Fibroblast of skin of back (primary cell): ENCODE measurements at places on chromosomes 3 and 15.

DNA sequence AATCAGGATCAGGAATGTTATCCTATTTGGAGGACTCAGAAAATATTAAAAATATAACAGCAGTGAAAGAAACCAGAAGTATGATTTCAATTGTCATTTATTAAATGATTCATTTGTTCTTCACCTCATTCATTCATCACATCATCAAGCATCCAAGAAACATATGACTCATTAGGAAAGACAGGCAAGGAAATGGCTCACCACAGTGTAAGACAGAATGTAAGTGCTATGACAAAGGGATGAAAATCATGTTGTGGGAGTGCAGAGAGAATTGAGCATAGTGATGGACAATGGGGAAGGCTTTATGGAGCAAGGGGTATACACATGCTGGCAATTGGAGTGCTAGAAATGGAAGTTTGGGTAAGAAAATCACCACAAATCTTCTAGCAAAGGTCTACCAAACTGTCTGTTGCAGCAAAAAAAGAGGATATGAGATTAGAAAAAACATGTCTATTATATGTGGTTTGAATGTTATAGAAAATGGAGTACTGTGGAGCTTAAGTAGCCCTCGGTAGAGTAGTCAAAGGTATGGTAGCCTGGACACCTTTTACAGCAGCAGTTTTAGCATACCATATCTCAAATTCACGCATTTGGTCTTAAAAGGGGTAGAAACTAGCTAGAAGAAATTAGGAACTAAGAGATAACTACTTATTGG, 111.1 kb upstream of the GPR149 start:
- DNase-seq, result peak; percentile 33

GRCh38 chr3:71857956-71858355, 73.0 kb upstream of the PROK2 start:
- DNase-seq, result no peak

- no peak for DNase-seq
Observed at GRCh38 chr3:5232570-5232969, 45.1 kb downstream of the EDEM1 start.

DNA sequence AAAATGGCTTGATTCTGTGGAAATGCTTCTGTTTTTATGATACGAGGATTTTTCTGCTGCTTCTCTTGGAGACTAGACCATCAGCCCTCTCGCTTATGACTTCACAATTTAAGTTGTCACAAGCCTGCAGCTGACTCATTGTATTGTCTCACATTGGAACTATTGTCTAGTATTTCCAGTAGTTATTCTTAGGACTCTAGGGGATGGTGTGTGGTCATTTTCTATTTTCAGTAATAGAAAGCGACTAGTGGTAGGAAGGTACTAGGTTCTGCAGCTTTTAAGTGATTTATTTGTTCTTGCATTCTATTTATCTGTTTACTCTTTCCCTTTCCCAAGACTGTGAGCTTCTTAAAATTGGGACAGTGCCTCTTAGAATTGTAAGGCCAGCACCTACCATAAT, 66.3 kb upstream of the CRTC3 start:
- peak; percentile 93 for DNase-seq

DNA sequence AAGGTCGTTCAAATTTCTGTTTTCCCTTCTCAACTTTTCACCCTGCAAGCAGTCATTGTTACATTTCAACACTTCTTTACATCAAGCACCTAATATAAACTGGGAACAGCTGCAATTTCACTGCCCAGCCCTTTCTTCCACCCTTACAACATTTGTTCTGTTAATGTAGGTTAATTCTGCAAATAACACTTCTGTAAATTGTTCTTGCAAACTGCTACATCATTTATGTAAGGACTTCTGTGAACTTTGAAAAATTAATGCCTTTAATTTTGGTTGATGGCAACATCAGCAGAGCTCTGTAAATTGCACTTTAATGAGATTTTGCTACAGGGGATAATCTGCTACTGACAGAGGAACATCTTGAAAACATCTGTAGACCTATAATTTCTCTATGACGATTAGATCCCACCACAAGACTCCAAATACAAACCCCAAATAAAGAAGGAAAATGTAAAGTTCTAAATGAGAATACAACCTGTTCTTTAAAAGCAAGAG, 93.5 kb downstream of the ZIC4 start:
- DNase-seq, result no peak

- DNase-seq, result no peak
Observed at GRCh38 chr3:73385568-73385967, 239.2 kb downstream of the PDZRN3 start.

DNA sequence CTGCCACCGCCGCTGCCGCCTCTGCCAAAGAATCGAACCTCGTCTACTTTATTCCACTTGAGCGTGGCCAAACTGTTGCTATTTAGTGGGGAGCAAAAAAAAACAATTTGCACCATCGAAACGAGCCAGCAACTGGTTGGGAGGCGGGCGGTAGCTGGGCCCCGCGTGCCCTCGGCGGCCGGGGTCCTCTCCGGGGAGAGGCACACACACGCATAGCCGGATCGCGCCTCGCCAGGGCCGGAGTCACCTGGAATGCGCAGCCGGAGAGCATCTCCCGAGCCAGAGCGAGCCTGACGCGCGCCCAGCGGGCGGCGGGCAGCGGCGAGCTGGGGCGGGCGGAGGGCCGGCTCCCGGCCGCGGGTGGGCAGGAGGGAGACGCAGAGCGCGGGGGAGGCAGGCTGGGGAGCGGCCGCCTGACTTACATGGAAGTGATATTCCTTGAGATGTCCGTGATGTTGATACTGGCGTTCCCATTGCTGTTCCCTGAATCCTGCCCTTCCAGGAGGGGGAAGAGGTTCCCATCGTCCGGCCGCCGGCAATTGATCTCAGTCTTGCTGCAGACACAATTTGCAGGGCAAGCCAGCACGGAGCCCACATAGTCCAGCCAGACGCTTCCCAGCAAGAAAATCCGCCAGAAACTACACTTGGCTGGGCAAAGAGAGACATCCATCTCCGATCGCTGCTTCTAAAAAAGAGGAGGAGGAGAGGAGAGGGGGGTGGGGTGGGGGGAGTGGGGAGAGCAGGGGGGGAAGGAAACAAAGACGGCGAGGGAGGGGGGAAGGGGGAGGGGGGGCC, 858 bp downstream of the NTRK3 start:
- peak; percentile 51 for DNase-seq

DNA sequence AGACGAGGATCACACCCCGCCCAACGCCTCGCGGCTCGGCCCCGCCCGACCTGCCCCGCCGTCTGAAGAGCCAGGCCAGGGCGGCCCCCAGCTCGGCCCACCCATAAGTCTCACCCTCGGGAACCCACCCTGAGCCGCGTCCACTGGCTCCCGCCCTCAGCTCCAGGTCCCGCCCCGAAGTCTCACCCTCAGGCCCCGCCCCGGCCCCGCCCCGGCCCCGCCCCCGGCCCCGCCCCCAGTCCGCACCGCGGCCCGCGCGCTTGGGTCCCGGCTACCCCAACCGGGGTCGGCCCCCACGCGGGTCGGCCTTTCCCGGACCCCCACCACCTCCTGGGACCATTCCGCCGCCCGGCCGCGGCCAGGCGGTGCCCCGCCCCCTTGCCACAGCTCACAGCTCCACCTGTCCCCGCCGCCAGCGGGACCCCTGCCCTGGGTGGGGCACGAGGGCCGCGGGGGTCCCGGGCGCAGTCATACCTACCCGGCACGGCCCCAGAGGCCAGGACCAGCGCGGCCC, 489 bp downstream of the CSPG5 start:
- peak; percentile 17 for DNase-seq

GRCh38 chr3:69879051-69879450, 120.5 kb upstream of the SAMMSON start:
- DNase-seq, result no peak

DNA sequence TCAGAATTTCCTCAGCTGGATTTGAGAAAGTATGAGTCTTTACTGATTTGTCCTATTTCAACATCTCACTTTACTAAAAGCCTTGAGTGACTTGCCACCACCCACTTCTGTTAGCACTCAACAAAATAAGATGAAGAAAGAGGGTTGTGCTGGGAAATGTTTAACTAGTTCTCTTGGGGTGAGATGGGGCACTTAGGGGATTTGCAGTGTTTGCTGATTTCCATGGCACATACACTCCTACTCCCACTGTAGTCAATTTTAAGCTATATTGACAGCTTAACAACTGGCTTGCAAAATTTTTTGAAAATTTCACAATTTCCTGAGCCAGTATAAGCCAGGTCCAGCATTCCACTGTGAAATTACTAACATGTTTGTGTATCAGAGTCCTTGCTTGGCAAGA, 463.1 kb upstream of the ARHGEF26 start:
- DNase-seq, result no peak

- DNase-seq, result peak; percentile 82
Observed at GRCh38 chr3:168425936-168426595, 330.3 kb upstream of the GOLIM4 start.

GRCh38 chr3:58151637-58152036, 59.1 kb downstream of the DNASE1L3 start:
- DNase-seq, result no peak

GRCh38 chr15:79209690-79210089, 72.8 kb upstream of the ANKRD34C start:
- DNase-seq, result no peak

GRCh38 chr3:128416578-128417211, 50.0 kb downstream of the DNAJB8 start:
- peak; percentile 90 for DNase-seq

- DNase-seq, result peak; percentile 85
Observed at GRCh38 chr15:87207990-87208580, 1048.5 kb downstream of the NTRK3 start.

DNA sequence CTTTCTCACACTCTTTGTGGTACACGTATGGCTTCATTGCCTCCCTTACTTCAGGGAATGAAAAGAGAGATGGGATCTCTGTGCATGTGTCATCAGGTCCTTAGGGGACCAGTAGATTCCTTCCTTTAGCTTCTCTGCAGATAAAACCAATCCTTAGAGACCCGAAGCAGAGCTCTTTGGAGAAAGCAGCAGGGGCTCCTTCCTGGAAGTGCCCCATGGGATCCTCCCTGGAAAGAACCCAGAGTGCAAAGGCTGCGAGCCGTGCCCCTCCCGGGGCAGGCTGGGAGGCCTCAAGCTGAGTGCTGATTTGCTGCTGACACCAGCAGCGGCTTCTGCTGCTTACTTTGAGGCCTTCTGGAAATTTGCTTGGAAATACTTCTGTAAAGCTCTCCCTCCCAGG, 328.6 kb upstream of the RGMA start:
- peak; percentile 57 for DNase-seq

DNA sequence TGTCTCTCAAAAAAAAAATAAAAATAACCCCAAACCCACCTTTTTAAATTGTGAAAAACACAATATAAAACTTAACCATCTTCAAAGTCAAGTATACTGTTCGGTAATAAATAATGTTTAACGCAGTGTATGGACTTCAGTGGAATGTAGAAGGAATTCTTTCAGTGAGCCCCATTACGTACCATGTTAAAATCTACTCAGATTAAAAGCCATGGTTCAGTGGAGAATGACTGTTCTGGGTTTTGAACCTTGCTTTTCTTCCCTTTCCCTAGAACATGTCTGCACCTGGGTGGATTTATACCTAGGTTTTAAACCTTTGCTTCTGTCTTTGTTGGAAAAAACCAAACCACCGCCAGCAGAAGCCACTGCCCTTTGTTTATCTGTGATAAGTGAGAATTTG, 27.5 kb downstream of the DAG1 start:
- no peak for DNase-seq

DNA sequence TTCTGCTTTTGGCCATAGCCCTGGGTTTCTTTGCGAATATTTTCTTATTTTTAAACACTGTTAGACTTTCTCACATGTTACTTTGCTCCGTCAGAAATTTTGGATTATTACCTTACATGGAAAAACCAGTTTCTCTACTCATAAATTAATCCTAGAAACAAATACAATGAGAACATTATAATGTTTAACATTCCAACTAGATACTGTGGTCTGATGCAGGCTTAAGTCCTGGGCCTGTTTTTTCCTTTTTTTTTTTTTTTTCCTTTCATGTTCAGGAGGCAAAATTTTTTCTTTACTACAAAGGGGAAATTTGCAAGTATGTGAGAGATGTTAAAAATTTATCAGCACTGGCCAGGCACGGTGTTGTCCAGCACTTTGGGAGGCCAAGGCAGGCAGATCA, 28.9 kb downstream of the POPDC2 start:
- peak; percentile 35 for DNase-seq

DNA sequence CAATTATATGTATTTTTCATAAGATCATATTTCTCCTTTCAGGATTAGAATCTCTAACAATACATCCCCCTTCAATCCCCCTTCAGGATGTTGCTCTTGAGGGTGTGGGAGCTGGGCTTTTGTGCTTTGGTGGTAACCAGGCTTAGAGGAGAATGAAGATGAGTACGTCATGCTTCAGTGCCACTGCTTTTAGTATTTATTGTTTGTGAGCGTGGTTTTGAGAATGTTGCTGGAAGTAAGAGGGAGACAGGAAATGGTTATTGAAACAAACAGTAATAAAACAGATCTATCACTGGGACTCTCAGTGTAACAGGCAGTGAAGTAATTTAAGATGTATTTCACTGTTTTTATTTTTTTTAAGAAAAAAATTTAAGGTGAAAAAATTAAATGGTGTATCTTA, 35.3 kb downstream of the GBE1 start:
- DNase-seq, result peak; percentile 60

DNA sequence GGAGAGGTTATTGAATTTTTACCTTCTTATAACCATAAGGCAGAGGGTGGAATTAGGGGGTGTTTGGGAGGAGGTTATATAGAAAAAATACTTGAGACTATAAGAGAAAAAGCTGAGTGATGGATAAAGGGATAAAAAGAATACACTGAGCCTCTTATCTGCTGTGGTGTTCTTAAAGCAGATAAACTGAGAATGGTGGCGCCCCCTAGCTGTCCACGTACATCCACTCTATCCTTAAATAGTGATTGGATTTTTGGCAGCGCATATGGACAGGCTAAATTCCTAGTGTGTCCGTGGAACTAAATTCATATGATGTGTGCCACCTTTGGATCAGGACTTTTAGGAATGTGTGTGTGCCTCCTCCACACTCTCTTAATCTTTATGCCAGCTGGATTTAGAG, 121.1 kb downstream of the OXSM start:
- DNase-seq, result peak; percentile 18

DNA sequence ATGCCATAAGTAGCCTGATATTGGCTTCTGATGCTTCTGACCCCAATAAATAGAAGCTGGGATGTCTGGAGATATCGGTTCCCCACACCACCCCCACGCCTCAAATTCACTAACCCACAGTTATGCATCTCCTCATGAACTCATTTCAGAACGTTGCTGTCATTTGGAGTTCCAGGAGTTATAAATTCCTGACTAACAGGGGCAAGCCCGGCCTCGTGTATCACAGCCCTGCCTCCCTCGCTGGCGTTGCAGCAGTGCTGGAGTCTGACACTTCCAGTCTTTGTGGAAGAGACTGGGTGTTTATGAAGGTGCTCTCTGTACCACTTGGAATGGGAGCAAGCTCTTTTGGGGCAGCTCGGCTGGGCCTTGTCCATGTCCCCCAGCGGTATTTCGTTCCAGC, 101.0 kb downstream of the ANP32A start:
- DNase-seq, result peak; percentile 20
